ENCODE measurements at places on chromosomes 12 and 14.

DNA sequence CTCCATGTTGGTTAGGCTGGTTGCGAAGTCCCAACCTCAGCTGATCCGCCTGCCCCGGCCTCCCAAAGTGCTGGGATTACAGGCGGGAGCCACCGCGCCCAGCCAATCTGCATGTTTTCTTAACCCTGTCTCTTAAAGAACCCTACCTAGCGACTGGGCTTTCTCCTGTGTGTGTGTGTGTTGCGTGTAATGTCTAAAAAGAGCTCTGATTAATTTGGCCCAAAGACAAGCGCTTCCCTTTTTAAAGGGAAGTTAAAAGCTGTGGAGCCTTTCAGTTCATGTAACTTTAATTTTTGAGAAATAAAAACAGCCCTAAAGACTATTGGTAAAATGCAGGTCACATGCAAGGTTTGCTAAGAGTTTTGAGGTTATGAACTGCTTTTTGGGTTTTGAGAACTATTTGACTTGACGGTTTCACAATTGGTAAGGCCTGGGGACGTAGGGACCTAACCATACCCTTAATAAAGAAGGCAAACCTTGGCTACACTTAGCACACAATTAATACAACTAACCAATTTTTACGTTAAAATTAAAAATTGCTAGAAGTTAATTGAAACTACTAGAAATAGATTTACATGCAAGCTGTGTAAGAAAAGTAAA is 103.2 kb downstream of the KCNMB4 start:
- DNase-seq, result no peak

GRCh38 chr12:117342682-117343081 is 18.7 kb downstream of the NOS1 start:
- DNase-seq, result no peak

GRCh38 chr12:107145397-107145796 is 52.0 kb upstream of the CRY1 start:
- no peak for DNase-seq

DNA sequence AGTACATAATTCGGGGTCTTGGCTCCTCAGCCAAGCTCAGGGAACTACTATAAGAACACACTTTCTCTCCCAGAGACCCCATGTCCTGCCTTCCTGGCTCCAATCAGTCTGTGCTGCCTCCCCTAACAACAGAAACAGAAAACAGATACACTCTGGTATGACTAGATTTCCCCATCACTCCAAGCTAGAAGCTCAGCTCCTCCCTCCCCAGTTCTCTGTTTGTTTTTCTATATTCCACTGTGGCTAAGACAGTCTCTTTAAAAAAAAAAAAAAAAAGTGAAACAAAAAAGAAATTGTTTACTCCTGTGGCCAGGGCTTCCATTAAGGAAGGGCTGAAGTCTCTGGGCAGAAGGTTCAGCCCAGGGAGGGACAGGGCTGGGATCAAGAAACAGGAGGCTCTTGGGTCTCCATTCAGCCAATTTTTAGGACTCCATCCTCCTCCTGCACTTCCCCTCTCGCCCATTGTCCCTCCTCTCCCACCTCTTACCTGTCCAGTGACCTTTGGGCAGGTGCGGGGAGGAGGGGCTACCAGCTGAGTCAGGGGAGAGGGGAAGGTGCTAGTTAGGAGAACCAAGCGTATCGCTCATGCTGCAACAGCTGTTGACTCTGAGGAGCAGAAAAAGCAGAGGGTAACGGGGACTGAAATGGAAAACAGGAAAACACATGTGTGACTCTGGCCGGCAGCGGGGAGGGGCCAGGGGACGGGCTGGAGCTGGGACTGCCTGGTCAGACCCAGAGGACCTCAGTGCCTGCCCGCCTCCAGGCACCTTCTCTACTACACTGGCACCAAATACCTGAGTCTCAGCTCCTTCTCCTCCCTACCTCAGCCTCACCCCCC is 4.1 kb upstream of the SLC7A7 start:
- no peak for DNase-seq

- no peak for DNase-seq
Observed at GRCh38 chr12:84412226-84412625, 500.4 kb downstream of the SLC6A15 start.

DNA sequence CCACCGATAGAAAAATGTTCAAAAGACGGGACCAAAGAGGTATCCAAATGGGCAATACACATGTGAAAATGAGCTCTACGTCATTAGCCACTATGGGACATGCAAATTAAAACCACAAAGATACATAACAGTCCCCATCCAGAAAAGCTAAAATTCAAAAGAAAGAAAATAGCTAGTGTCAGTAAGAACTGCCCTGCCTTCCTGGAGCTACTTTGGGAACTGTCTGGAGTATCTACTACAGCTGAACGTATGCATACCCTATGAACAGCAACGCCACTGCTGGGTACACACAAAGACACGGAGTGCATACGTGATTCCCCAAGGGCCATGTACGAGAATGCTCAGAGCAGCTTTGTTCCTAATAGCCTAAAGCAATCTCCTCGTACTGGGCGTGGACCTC is 25.8 kb upstream of the KRT77 start:
- DNase-seq, result no peak

- no peak for DNase-seq
Observed at GRCh38 chr12:122834104-122834920, 945 bp upstream of the HIP1R start.

- DNase-seq, result no peak
Observed at GRCh38 chr12:95282266-95282665, 64.7 kb downstream of the VEZT start.

DNA sequence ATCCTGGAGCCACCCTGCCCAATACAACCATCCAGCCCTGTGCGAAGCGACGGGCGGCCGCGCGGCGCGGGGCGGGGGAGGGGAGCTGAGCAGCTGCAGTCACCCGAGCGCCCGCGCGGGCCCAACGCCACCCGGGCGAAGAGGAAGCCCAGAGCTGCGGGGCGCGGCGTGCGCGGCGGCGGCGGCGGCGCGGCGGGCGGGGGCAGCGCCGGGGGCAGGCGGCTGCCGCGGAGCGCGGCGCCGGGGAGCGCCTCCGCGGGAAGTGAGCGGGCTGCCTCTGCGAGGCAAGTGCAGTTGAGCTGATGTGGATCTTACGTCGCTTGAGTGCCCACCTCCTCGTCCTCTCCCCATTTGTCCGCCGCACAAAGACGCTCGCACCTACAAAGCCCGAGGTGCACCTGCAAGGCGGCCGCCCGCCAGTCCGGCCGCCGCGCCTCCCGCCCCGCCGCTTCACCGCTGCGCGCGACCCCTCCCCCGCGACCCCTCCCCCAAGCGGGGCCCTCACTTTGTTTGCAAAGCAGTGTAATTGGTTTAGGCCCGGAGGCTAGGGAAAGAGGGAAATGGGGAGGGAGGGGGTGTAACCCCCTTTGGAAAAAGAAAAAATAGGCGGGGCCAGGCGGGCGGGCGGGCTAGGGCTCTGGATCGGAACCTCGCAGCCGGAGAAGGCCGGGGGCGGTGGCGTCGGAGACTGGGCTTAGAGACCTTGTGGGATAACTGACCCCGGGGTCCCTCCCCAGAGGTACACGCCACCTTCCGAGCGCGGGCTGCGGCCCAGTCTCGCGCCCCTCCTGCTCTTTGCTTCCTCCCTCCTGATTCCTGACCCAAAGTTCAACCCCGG is at the start of the genes FOXA1 and TTC6:
FOXA1 (minus strand) TSS at position 279 of the 838 bp plus-strand sequence; CDS start at position 2, 277 bp downstream.
TTC6 (plus strand) TSS at position 659 of the 838 bp plus-strand sequence. CDS start 26,436 bp downstream, outside the sequence.
- no peak for DNase-seq

- DNase-seq, result no peak
Observed at GRCh38 chr12:111756196-111756595, 10.5 kb upstream of the ALDH2 start.

- DNase-seq, result no peak
Observed at GRCh38 chr12:5730962-5731361, 214.1 kb downstream of the ANO2 start.

DNA sequence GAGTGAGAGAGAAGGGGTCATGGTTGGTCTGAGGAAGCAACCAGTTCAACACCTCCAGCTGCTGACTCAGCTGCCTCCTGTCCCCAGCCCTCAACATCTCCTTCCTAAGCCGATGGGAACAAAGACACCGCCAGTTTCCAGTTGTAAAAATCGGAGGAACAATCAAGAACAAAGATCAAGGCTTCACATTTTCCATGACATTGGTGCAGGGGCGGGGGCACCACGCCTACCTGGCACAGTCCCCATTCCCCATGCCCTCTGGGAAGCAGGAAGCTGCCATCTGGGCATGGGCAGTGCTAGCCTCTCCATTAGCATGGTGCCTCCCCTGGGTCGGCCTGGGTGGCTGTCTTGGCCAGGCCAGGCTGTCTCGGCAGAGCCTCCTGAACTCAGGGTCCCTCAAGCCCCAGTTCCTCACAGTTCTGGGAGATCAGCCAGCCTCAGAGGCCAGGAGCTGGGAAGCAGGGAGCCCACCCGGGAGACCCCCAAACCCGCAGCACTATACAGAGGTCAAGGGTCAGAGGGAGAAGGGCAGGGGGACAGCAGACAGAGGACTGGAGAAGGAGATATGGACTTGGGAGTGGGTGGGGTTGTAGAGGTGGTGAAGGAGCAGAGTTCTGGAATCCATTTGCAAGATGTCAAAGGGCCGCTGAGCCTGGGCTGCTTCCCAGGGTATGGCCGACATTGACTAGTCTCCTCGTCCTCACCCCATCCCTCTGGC is 19.6 kb upstream of the TMEM106C start:
- no peak for DNase-seq

GRCh38 chr14:103524002-103524935 is 1.6 kb upstream of the CKB start:
- no peak for DNase-seq

DNA sequence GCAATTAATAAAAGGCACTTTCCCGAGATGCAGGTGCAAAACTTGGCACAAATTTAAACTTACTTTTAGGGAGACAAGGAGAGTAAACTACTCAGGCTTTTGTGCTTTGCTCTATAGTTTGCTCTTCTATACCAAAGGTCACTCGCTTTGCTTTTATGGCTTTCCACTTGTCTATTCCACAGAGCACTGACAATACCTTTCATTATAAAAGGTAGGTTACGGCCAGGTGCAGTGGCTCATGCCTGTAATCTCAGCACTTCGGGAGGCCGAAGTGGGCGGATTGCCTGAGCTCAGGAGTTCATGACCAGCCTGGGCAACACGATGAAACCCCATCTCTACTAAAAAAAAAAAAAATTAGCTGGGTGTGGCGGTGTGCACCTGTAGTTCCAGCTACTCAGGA is 32.9 kb downstream of the ALKBH1 start:
- no peak for DNase-seq

GRCh38 chr14:29752221-29752923 is 175.3 kb downstream of the PRKD1 start:
- no peak for DNase-seq

DNA sequence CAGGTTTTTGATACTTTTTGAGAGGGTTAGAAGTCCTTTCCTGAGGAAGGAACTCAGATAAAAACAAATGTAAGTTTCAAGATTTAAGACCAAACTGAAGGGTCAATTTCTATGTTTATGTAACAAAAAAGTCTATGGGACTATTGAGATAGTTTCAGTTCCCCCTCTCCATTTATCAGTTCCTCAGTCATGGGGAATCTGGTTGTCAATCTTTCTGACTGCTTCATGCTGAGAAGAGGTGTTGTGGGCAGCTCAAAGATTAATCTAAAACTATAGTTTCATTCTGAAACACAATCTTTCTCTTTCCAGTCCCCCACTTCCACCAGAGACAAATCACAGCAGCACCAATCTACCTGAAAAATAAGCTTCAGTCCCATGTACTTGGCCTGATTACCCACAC is 93.7 kb downstream of the KCNMB4 start:
- no peak for DNase-seq

- no peak for DNase-seq
Observed at GRCh38 chr14:100285913-100286400, 20.3 kb downstream of the SLC25A29 start.

- peak; percentile 14 for DNase-seq
Observed at GRCh38 chr12:4353785-4354208, 25.7 kb downstream of the FGF23 start.

GRCh38 chr12:27337376-27337775 is 4.7 kb downstream of the BMAL2 start:
- no peak for DNase-seq

DNA sequence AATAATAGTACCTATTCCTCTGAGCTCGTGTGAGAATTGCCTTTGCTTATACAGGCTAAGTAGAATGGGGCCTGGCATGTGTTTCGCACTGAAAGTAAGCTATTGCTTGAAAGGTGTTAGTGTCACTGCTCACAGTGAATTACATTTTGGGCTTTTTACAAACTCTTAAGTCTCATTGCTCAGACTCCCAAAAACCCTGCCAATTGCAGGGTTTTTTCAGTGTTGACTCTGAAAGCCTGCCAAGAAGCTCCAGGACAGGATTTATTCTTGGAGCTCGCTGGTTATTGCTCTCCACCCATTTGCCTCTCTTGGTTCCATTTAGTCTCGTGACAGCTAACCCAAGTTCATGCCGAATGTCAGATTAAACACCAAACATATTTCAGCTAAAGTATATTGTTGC is 39.8 kb downstream of the NOPCHAP1 start:
- DNase-seq, result no peak

- no peak for DNase-seq
Observed at GRCh38 chr12:645563-646071, 17.6 kb downstream of the NINJ2 start.

- DNase-seq, result no peak
Observed at GRCh38 chr14:65776193-65776852, 363.8 kb downstream of the FUT8 start.

GRCh38 chr14:59134307-59134706 is 54.2 kb upstream of the DAAM1 start:
- no peak for DNase-seq

- DNase-seq, result no peak
Observed at GRCh38 chr12:109443794-109444193, 33.3 kb downstream of the KCTD10 start.

DNA sequence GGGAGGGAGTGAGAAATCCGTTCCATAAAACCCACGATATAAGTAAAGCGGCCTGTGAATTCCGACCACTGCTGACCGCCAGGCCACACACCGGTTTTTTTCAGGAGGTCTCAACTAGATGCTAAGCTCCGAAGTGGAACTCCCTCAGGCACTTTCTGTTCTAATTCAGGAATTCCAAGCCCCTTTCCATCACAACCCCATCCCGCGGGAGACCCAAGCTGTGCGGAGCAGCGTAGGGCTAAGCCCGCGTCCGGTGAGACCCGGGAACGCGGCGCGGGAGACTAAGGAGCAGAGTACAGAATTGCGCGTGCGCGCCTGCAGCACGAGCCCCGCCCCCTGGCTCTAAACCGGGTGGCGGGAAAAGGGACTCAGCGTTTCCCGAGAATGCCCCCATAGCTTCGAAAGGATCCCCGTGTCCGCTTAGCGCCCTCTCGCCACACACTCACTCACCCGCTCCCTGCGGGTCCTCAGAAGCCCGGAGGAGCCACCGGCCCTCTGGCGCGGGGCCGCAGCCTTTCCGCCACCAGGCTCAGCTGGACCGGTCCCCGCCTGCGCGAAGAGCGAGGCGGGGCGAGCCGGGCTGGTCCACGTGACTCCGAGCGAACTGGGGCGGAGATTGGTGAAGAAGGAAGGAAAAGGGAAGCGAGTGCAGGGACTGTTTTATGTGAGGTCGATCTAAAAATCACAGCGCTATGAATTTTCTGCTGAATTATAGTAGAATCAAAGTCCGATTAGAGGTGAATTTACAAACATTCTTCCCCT is at the start of gene TIMELESS:
TIMELESS (minus strand) TSS at position 567 of the 762 bp plus-strand sequence. CDS start 15,256 bp downstream, outside the sequence.
- peak; percentile 72 for DNase-seq

- no peak for DNase-seq
Observed at GRCh38 chr12:51832354-51833107, 16.0 kb downstream of the FIGNL2 start.

GRCh38 chr12:54394281-54394719 is 9.8 kb upstream of the ZNF385A start:
- peak; percentile 46 for DNase-seq

- no peak for DNase-seq
Observed at GRCh38 chr12:74728006-74728405, 190.4 kb downstream of the ATXN7L3B start.

GRCh38 chr14:22176957-22177356 is 412.1 kb downstream of the DAD1 start:
- DNase-seq, result no peak
